ENCODE measurements at places on chromosomes 16 and 17. TPM values are rescaled to one million over a fixed set of nuclear protein-coding genes. Genes with fewer than 3 reads are reported as not detected.

GRCh38 chr16:14004031-14004728, 66.9 kb upstream of the MRTFB start:
- no peak for ATAC-seq

GRCh38 chr16:87679593-87680271, 77.4 kb downstream of the JPH3 start:
- ATAC-seq = no peak

The CHST6 gene
- 0.52 TPM for total RNA-seq

The NME4 gene
- total RNA-seq = 80.9 TPM

- ATAC-seq = no peak
Observed at GRCh38 chr16:56348168-56349085, 76.9 kb downstream of the AMFR start.

DNA sequence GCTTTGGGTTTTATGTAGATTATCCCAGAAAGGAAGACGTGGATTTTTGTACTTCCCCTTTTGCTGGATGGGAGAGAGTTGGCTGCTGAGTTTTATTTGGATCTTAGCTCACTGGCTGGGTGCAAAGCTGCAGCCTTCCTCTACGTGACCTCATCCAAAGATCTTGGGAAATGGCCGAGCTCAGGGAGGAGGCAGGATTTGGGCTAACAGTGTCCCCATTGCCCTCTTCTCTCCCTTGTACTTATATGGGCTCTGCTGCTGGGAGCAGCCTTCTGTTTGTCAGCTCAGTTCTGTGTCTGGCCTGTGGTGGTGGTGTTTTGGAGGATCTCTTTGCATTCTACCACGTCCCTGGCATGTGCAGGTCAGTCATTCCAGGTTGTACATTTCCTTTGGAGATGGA, 2.0 kb downstream of the AOC3 start:
- ATAC-seq = no peak

DNA sequence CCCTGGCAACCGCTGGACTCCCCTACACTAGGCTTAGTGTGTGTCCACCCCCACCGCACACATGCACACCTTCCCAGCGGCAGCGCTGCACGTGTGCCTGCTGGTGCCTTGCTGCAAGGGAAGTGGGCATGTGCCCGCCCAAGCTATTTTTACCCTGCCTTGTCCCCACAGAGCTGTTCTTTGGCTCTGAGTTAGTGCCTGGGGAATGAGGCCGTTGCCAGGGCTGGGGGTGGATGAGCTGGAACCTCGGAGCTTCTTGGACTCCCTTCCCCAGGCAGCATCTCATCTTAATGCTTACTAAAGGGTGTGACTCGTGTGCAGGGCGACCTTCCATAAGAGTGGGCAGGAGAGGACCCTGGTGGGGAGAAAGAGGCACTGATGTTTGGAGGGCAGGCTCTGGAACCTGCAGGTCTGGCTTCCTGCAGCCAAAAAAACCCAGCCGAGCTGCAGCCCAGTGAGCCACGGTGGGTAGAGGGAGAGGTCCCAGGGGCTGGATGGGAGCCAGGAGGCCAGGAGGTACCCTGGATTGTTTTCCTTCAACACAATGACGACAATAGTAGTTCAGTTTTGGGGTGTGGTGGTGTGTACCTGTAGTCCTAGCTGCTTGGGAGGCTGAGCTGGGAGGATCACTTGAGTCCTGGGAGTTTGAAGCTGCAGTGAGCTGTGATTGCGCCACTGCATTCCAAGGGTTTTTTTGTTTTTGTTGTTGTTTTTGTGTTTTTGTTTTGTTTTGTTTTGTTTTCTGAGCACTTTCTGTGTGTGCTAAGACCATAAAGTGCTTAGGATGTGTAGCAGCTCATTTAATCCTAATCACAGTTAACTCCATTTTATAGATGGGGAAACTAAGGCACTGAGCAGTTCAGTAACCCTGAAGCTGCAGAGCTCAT, 119.1 kb downstream of the RAB11FIP4 start:
- ATAC-seq = no peak

- peak; percentile 62 for ATAC-seq
Observed at GRCh38 chr16:47895146-47895545, 260.6 kb downstream of the ABCC12 start.

GRCh38 chr16:80580109-80580832, 39.5 kb downstream of the DYNLRB2 start:
- ATAC-seq = no peak

GRCh38 chr16:11414815-11415775, 69.8 kb downstream of the RMI2 start:
- ATAC-seq = no peak

The MYH8 gene
- total RNA-seq = 0.19 TPM

DNA sequence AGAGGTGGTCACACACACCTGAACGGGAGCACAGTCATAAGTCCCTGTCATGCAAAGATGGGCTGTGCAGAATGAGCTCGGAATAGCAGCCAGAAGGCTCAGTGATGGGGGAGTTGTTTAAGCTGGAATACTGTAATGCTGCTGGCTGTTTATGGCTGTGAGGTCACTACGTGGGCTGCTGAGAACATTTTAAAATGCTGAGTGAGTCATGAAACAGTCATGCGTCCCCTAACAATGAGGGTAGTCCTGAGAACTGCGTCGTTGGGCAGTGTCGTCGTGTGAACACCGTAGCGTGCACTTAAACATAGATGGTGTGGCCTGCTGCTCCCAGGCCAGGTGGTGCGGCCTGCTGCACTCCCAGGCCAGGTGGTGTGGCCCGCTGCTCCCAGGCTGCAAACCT, 39.7 kb downstream of the TBCD start:
- ATAC-seq = peak; percentile 76

- ATAC-seq = no peak
Observed at GRCh38 chr17:7407485-7408251, at the start of gene NLGN2. TSS of gene NLGN2 (plus strand) at chr17:7407845. CDS start at chr17:7408256, 411 bp downstream.

The ARL5C gene
- not detected for total RNA-seq

- ATAC-seq = peak; percentile 97
Observed at GRCh38 chr16:56625140-56625942, at the start of gene MT1E. TSS of gene MT1E (plus strand) at chr16:56625781. CDS start at chr16:56625852, 71 bp downstream.

The SPNS1 gene
- 27.5 TPM for total RNA-seq

- no peak for ATAC-seq
Observed at GRCh38 chr16:85637061-85637807, 24.1 kb downstream of the GSE1 start.

The CD300A gene
- not detected for total RNA-seq

DNA sequence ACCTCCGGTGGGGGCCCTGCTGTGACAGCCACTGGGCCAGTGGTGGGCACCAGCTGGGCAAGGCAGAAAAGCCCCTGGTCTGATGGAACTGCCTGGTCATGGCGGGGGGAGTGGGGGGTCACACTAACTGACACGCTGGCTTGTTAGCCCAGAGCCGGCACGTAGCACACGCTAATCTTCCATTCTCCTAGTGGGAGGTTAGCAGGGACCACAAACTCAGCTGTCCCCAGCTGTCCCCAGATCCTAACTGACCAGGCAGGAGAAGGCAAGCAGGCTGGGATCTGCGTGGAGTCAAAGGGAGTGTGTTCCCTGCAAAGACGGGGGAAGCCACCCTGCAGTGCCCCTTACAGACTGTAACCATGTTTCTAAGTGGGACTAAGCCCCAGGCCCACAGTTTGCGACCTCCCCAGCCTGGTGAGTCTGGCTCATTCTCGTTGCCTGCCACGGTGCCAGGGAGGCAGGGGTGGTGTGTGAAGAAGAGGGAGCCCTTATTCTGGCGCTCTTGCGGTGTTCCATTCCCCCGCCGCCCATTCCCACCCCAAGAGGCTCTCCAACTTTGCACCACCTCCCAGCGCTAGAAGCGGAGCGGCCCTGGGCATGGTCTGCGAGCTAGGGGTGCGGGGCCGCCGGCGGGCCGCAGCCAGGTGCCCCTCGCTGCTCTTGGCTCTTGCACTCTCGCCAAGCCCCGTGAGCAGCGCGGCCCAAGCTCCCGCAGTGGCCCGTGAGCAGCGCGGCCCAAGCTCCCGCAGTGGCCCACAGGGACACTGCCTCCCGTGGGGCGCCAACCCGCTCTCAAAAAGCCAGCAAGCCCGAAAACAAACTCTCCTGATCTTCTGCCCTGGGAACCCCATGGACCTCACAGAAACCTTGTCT, 12.1 kb upstream of the ZNF423 start:
- no peak for ATAC-seq

GRCh38 chr16:27767971-27768591, 218.1 kb downstream of the KATNIP start:
- no peak for ATAC-seq

The FBXO39 gene
- total RNA-seq = not detected

GRCh38 chr17:17840751-17841591, 4.2 kb upstream of the SREBF1 start:
- ATAC-seq = peak; percentile 13

DNA sequence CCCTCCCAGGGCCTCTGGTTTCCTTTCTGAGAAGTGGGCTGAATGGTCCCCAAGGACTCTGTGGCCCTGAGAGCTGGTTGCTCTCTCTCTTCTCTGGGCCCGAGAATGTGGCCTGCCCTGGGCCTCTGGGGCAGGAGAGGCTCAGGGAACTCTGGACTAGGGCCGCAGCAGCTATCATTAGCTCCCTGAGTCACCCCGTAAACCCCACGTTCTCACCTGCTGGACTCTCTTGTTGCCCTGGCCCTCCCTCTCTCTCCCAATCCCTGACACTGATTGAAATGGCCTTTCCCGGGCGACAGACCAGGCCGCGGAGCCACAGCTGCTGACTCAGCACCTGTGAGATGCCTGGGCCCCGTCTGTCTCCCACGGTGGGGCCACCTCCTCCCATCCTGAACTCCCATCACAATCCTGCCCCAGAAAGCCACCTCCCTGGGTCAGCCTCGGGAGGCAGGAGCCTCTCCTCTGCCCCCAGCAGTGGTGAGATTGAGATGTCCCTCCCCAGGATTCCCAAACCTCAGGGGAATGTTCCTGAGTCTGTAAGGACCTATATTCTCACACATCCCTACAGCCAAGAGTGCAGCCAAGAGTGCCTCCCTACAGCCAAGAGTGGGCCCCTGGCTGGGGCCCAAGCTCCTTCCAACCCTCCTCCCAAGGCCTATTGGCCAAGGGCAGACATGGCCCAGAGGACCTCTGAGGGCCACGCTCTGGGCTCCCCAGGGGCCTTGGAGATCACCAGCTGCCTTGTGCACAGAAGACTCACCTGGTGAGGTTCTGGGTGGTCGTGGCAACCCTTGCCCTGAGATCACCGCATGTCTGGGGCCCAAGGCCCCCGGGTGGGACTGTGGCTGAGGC, 470 bp downstream of the TRPV3 start:
- peak; percentile 19 for ATAC-seq

The VPS35L gene
- total RNA-seq = 63.9 TPM

DNA sequence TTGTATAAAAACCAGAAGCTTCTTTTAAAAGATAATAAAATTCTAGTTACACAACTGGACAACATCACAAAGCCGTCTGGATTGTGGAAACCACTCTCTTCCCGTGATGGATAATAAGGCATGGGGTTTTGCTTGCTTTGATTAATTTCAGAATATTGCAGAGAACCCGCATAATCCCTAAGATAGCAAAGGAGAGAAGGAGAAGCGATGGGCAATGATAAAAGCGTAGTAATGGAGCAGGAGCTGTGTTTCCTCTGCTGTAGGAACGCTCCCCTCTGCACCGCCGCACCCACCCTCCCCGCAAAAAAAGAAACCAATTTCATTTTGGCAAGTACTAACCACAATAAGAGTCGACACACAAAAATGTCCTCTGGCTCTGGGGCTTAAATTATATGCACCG, 340.9 kb upstream of the PSMD7 start:
- no peak for ATAC-seq

GRCh38 chr17:15340966-15341365, 431 bp downstream of the TEKT3 start:
- peak; percentile 15 for ATAC-seq
